ENCODE measurements at places on chromosomes 16 and 17.
A peak's percentile ranks its signal among the peaks of the same experiment; 100 is the strongest.

- H3K4me1 ChIP-seq = no peaks in the 10 kb centered on the region
- no peaks in the 10 kb centered on the region for H3K36me3 ChIP-seq
- no peaks in the 10 kb centered on the region for H3K27me3 ChIP-seq
- no peak for DNase-seq
- no peak overlapping the region for H3K27ac ChIP-seq
Measured at GRCh38 chr17:34300652-34301370, 15.3 kb downstream of the CCL11 start.

DNA sequence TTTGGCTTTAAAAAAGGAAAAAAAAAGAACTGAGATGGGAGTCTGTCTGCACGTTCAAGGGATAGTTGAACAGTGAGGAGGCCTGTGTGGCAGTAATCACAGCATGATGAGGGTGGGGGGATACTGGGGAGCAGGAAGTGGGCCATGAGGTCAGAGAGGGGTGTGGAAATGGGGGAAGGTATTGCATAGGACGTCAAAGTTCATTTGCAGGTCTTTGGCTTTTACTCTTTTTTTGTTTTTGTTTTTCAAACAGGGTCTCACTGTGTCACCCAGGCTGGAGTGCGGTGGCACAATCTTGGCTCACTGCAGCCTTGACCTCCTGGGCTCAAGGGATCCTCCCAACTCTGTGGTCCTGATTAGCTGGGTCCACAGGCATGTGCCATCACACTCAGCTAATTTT is 19.0 kb downstream of the WWP2 start:
- no peak for DNase-seq
- H3K27ac ChIP-seq = no peak overlapping the region
- H3K4me1 ChIP-seq = no peaks in the 10 kb centered on the region
- no peaks in the 10 kb centered on the region for H3K27me3 ChIP-seq

DNA sequence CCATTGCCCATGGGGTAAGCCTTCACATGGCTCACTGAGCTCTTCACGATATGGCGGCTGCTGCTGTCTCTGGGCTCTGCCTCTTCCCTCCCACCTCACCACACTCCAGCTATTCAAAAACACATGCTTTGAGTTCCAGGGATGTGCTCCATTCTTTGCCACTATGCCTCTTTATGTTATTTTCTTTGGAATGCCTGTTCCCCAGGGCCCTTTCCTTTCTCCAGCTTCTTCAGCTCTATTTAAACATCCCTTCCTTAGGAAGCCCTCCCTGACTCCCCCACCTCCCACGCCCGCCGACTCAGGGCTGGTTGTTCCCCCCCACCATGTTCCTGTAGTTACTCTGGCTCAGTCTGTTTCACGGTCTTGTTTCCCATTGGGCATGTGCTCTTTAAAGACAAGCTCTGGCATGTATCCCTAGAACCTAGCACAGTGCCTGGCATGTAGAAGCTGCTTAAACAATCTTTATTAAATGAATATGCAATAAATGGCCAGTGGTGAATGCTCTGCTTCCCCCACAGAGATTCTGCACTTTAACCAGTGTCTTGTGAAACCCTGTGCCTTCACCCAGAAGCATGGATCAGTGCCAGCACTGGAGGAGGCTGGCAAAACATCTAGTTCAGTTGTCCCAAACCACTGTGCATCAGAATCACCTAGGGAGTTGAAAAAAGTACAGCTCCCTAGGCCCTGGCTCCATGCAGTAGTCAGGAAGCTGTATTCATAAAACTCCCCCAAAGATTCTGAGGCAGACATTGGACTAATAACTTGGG is 6.9 kb downstream of the MYCBPAP start:
- H3K27me3 ChIP-seq = no peaks in the 10 kb centered on the region
- peaks cover 45% of the 10 kb centered on the region for H3K4me1 ChIP-seq
- no peaks in the 10 kb centered on the region for H3K36me3 ChIP-seq
- DNase-seq = no peak

- H3K27me3 ChIP-seq = no peaks in the 10 kb centered on the region
- no peaks in the 10 kb centered on the region for H3K4me1 ChIP-seq
- DNase-seq = no peak
- H3K36me3 ChIP-seq = peaks cover 51% of the 10 kb centered on the region
- no peak overlapping the region for H3K27ac ChIP-seq
- no peak overlapping the region for H3K4me3 ChIP-seq
Measured at GRCh38 chr17:81285179-81285878, 9.8 kb downstream of the SLC38A10 start.

GRCh38 chr17:17566896-17567513 is 24.5 kb downstream of the PEMT start:
- H3K4me1 ChIP-seq = peaks cover 6% of the 10 kb centered on the region
- H3K36me3 ChIP-seq = no peaks in the 10 kb centered on the region
- no peak overlapping the region for H3K27ac ChIP-seq
- no peak for DNase-seq
- no peaks in the 10 kb centered on the region for H3K27me3 ChIP-seq

- peaks cover 63% of the 10 kb centered on the region for H3K36me3 ChIP-seq
- no peak overlapping the region for H3K4me3 ChIP-seq
- no peaks in the 10 kb centered on the region for H3K27me3 ChIP-seq
Measured at GRCh38 chr16:88807142-88807625, 3.6 kb downstream of the CDT1 start.

DNA sequence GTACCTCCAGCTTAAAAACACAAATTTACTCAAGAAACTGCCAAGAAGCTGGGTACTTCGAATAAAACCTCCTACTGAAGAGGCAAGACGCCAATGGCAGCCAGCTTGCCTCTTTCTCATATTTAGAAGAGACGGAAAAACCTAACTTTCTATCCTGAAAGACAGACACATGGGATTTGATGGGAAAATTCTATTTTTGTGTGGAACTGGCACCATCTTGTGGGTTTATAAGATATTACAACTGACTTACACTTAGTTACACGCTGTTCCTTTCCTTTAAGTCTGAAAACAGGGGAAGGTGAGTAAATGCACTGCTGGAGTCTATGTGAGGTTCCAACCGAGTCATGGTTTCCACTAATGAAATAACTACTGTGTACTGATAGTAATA is 10.3 kb downstream of the ZNF18 start:
- no peaks in the 10 kb centered on the region for H3K4me1 ChIP-seq
- peaks cover 48% of the 10 kb centered on the region for H3K36me3 ChIP-seq
- no peak for DNase-seq

- DNase-seq = no peak
- H3K4me3 ChIP-seq = no peak overlapping the region
- no peaks in the 10 kb centered on the region for H3K27me3 ChIP-seq
- no peaks in the 10 kb centered on the region for H3K4me1 ChIP-seq
- no peaks in the 10 kb centered on the region for H3K36me3 ChIP-seq
Measured at GRCh38 chr16:35730251-35730650, 2270.8 kb downstream of the TP53TG3F start.

- no peak overlapping the region for H3K27ac ChIP-seq
- H3K27me3 ChIP-seq = peaks cover 8% of the 10 kb centered on the region
- DNase-seq = no peak
- no peaks in the 10 kb centered on the region for H3K36me3 ChIP-seq
Measured at GRCh38 chr16:71297341-71297634, 8.1 kb upstream of the CMTR2 start.

DNA sequence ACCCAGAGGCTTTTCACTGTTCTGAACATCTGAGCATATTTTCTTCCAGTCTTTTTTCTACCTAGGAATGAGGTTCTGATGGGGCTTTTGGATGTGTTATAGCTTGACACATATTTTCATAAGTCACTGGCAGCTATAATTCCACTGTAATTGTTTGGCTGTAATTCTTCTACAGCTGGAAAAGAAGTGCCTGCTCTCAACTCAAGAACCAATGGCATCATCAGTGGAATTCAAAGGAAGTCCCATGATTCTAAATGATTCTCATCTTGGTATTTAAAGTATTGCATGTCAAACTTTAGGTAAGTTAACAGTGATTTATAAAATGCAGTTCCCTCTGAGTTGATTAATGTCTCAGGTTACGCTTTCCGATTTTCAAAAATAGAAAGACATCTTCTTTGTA is 16.8 kb downstream of the WIPI1 start:
- H3K4me1 ChIP-seq = no peaks in the 10 kb centered on the region
- no peaks in the 10 kb centered on the region for H3K27me3 ChIP-seq
- H3K36me3 ChIP-seq = peaks cover 29% of the 10 kb centered on the region
- no peak for DNase-seq
- no peak overlapping the region for H3K4me3 ChIP-seq

DNA sequence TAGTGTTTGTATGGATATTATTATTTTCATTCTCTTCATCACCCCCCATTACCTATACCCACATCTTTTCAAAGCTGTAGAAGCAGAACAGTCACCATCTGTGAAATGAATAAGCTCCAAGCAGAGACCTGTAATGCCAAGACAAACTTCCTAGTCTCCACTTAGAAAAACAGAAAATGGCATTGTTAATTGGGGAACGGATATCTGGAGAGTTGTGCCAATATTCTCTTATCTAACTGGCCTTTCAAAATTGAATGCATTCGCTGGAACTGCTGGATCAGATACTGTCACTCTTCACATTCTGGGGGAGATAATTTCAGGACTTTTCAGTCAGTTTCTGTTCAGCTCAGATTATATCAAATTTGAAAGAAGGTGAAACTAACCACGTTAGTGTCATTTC is 464.4 kb upstream of the GOT2 start:
- H3K36me3 ChIP-seq = no peaks in the 10 kb centered on the region
- H3K4me1 ChIP-seq = no peaks in the 10 kb centered on the region
- no peak for DNase-seq
- H3K4me3 ChIP-seq = no peak overlapping the region
- no peak overlapping the region for H3K27ac ChIP-seq

GRCh38 chr16:57009643-57010170 is 20.4 kb downstream of the NLRC5 start:
- no peaks in the 10 kb centered on the region for H3K36me3 ChIP-seq
- H3K27me3 ChIP-seq = no peaks in the 10 kb centered on the region
- DNase-seq = no peak
- H3K4me1 ChIP-seq = peaks cover 9% of the 10 kb centered on the region
- no peak overlapping the region for H3K27ac ChIP-seq

- peaks cover 35% of the 10 kb centered on the region for H3K36me3 ChIP-seq
- H3K4me3 ChIP-seq = peak overlapping the region; percentile 99
- peaks cover 50% of the 10 kb centered on the region for H3K4me1 ChIP-seq
- H3K27me3 ChIP-seq = no peaks in the 10 kb centered on the region
- DNase-seq = peak; percentile 97
- H3K27ac ChIP-seq = peak overlapping the region; percentile 99
Measured at GRCh38 chr16:85751698-85752501, 1.0 kb upstream of the C16orf74 start.

- H3K36me3 ChIP-seq = no peaks in the 10 kb centered on the region
- no peak for DNase-seq
- H3K4me1 ChIP-seq = peaks cover 15% of the 10 kb centered on the region
- H3K27me3 ChIP-seq = no peaks in the 10 kb centered on the region
- H3K27ac ChIP-seq = peak overlapping the region; percentile 79
- no peak overlapping the region for H3K4me3 ChIP-seq
Measured at GRCh38 chr17:32497431-32498205, 10.8 kb downstream of the CDK5R1 start.

- no peak overlapping the region for H3K4me3 ChIP-seq
- H3K27me3 ChIP-seq = no peaks in the 10 kb centered on the region
- peaks cover 4% of the 10 kb centered on the region for H3K4me1 ChIP-seq
- peaks cover 24% of the 10 kb centered on the region for H3K36me3 ChIP-seq
Measured at GRCh38 chr16:67926181-67926750, 5.4 kb downstream of the CTRL start.

DNA sequence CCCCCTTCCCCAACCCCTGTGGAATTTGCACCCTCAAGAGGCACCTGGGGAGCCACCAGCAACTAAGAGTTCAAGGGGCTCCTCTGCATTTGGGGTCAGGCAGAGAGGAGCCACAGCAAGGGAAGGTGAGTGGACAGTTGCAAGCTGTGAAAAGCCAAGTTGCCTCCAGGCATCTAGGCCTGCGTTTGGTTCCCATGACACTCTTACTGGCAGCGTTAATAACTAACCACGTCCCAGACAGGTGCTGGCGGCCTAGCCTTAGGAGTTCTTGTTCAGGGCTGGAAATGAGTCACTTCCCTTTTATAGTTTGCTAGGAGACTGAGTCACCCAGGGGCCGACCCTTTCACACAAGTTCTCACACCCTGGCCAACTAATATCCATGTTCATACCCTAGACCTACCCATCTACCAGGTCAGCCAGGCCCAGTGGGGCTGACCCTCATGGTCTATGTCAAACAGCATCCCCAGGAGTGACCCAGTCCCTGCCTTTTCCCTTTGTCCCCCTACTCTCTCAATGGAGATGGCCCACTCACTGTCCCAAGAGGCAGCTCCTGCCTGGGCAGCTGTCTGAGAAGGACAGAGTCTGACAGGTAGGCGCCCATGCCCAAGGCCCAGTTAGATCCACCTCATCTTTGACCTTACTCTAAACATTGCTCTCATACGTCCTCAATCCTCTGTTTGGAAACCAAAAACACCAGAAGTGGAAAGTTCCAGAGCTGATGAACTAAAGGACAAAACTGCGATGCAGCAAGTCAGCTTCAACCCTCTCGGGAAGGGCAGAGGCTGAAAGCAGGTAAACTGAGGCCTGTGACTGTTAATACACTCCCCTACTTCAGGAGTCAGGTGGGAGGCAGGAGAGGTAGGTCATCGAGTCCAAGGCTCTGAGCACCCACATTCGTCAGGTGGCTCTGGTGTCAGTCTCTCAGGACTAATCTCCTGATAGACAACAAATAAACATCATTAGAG is 300.6 kb downstream of the SOX9 start:
- no peak overlapping the region for H3K4me3 ChIP-seq
- H3K27ac ChIP-seq = peak overlapping the region; percentile 93
- H3K4me1 ChIP-seq = peaks cover 46% of the 10 kb centered on the region
- no peaks in the 10 kb centered on the region for H3K27me3 ChIP-seq
- peaks cover 38% of the 10 kb centered on the region for H3K36me3 ChIP-seq

DNA sequence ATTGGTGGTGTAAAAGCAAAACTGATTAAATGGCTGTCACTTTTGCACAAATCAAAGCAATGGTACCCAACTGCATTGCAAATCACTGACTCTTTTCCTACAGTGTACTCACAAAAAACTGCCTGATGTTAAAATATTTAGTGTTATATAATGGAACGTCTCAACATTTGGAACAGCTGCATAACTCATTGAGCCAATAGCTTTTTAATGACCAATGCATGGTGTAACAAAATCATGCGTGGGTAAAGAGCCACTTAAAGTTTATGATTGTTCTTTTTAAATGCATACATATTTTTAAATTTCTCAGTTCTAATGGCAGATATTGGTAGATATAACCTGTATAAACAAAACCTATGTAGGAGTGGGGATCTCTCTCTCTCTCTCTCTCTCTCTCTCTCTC is 204.0 kb upstream of the MPHOSPH6 start:
- no peaks in the 10 kb centered on the region for H3K27me3 ChIP-seq
- no peaks in the 10 kb centered on the region for H3K4me1 ChIP-seq
- no peaks in the 10 kb centered on the region for H3K36me3 ChIP-seq
- H3K27ac ChIP-seq = no peak overlapping the region

GRCh38 chr17:65020284-65020683 is 36.3 kb downstream of the GNA13 start:
- no peaks in the 10 kb centered on the region for H3K27me3 ChIP-seq
- peaks cover 56% of the 10 kb centered on the region for H3K4me1 ChIP-seq
- H3K4me3 ChIP-seq = no peak overlapping the region
- peak overlapping the region; percentile 23 for H3K27ac ChIP-seq
- no peak for DNase-seq
- H3K36me3 ChIP-seq = peaks cover 31% of the 10 kb centered on the region

DNA sequence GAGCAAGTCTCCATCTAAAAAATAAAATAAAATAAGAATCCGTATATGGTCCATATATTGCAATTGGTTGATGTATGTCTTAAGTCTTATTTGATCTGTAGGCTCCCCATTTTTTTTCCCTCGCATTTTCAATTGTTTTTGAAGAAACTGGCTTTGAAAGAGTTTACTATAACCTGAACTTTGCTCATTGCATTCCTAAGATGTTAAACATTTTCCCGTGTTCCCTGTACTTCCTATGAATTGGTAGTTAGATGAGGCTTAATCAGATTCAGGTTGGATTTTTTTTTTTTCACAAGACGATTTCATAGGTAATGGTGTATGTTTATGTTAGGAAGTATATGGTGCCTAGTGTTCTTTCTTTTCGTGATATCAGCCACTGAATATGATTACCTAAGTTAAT is 3.3 kb downstream of the LRRC36 start:
- peak overlapping the region; percentile 48 for H3K27ac ChIP-seq
- peaks cover 14% of the 10 kb centered on the region for H3K4me1 ChIP-seq
- no peaks in the 10 kb centered on the region for H3K27me3 ChIP-seq
- no peak for DNase-seq
